ENCODE measurements at places on chromosomes 16 and 17.

GRCh38 chr16:57876210-57876609 lies 73.9 kb upstream of the KIFC3 start:
- DNase-seq: no peak

- DNase-seq: no peak
These were observed 5.5 kb downstream of the PRR29 start for GRCh38 chr17:64003526-64004121.

DNA sequence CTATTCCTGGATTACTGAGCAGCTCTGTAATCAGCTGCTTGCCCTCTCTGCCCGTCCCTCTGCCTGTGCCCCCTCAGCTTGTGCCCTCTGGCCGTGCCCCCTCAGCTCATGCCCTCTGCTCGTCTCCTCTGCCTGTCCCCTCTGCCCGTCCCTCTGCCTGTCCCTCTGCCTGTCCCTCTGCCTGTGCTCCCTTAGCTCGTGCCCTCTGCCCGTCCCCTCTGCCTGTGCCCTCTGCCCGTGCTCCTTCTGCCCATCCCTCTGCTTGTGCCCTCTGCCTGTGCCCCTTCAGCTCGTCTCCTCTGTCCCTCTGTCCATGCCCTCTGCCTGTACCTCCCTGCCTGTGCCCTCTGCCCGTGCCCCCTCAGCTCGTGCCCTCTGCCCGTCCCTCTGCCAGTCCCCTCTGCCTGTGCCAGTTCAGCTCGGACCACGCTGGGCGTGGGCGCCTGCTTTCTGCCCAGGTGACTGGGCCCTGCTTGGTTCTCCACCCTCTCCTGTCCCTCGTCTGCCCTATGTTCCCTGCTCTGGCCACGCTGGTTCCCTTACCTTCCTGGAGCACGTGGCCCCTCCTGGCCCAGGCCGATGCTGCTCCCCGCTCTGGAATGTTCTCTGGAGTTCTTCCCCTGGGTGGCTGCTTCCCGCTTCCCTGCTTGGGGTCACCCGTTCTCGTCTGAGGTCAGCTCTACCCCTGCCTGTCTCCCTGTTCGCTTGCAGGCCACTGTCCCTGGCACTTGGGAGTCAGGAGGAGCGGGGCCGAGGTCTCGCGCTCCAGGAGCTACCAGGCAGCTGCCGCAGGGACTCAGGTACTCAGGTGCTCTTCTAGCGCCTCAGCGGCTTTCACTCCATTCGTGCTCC lies 63.9 kb downstream of the BANP start:
- no peak for DNase-seq

GRCh38 chr17:68020409-68020756 lies 15.2 kb upstream of the KPNA2 start:
- no peak for DNase-seq

DNA sequence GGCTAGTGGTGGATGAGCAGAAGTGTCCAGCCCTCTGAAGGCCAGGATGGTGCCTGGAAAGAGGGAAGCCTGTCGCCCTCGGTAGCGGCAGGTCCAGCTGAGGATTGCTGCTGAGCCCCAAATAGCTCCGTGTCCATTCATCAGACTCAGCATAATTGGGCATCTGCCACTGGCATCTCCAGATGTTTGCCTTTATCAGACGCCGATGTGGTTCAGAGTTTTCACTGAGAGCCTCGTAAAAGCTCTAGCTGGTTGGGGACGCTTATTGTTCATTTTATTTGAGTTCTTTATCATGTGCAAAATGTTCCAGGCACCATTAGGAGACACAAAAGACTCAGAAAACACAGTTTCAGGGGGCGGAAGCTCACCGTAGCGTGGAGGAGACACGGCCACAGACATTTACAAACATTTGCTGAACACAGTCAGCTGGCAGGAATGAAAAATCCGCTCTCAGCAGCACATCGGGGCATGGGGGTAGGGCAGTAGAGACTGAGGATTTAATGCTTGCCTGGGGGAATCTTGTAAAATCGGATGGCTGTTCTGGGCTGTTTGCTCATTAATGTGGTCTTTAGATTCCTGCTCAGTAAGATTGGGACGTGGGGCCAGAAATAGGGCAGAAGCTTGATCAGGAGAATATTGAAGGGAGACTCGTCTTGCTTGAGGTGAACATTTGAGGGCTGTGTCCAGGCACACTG lies 41.7 kb downstream of the SMPD3 start:
- DNase-seq: no peak
